ENCODE measurements at places on chromosomes 2 and 18.

DNA sequence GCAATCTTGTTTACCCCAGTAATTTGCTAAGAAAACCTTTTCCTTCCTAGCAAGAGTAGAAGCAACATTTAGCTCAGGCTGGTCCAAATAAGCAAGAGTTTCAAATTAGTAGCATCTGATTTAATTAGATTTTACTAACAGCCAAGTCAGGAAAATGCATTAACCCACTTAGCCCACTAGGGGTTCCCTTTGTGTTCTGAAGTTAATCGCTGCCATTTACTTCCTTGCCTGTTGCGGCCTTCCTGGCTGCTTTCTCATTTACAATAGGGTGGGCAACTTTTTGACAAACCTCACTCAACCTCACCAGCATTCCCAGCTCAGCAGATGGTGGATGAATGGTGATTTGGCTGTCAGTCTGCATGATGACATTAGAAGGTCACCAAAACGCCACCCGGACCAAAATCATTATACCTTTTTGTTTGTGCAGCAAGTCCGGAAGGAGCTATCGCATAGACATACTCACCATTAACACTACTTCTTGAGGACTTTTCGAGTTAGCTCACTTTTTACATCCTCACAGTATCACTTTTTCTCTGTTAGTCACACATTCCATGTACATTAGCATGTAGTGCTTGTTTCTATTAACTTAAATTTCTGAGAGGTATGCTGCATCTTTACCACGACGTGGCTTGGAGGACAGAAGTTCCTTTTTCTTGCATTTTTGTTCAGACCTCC, 101.5 kb upstream of the SETBP1 start:
- H3K27me3 ChIP-seq: no peaks in the 10 kb centered on the region
- no peaks in the 10 kb centered on the region for H3K36me3 ChIP-seq
- no peak for DNase-seq
- H3K4me3 ChIP-seq: no peak overlapping the region
- H3K4me1 ChIP-seq: no peaks in the 10 kb centered on the region

DNA sequence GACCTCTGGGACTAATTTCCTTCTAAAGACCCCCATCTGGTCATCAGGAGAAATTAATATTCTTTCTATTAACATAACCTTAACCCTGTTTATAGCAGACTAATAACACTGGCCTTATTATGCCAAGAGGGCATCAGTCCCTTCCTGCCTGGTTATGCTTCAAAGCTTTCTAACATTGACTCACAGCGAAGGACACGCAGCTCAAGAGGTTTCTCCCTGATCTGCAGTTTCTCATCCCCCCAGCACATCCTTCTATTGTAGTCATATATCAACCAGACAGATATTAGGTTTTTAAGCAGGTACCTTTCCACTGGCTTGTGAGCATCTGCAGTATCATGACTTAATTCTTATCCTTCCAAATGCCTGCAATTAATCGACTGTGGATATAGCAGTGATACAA, 100.0 kb upstream of the CXCR4 start:
- H3K27me3 ChIP-seq: no peaks in the 10 kb centered on the region
- H3K4me1 ChIP-seq: peaks cover 12% of the 10 kb centered on the region
- no peak overlapping the region for H3K4me3 ChIP-seq
- DNase-seq: no peak

DNA sequence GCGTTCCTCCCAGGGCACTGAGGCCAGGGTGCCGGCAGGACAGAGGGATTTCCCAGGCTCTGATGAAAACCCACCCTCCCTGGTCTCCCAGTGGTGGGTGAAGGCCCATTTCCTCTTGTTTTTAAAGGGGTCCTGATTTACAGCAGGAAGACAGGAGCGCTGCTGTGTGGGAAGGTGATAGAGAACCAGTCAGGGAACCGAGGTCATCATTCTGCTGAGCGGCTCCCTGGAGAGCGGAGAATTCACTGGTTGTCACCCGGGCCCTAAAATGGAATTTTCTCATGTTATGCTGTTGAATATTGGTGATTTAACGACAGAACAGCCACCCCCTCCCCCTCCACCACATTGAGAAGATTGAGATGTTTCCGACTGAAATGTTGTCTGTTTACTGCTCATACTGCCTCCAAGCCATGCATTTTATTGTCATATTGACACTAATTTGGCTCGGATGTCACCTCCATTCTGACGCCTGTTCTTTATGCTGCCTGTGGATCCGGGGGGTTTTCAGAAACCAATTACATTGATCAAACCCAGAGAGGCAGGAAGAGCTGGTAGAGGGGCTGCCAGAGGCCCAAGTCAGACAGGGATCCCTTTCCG, 225.2 kb downstream of the GLI2 start:
- H3K4me1 ChIP-seq: no peaks in the 10 kb centered on the region
- no peak overlapping the region for H3K4me3 ChIP-seq
- H3K36me3 ChIP-seq: no peaks in the 10 kb centered on the region
- DNase-seq: no peak
- no peaks in the 10 kb centered on the region for H3K27me3 ChIP-seq

- no peaks in the 10 kb centered on the region for H3K27me3 ChIP-seq
- no peak overlapping the region for H3K27ac ChIP-seq
- H3K4me1 ChIP-seq: no peaks in the 10 kb centered on the region
Measured at GRCh38 chr2:121690095-121690494, 40.8 kb upstream of the CLASP1 start.

- H3K36me3 ChIP-seq: no peaks in the 10 kb centered on the region
- H3K4me1 ChIP-seq: no peaks in the 10 kb centered on the region
- H3K27ac ChIP-seq: no peak overlapping the region
- DNase-seq: no peak
- no peak overlapping the region for H3K4me3 ChIP-seq
Measured at GRCh38 chr2:95300450-95300849, 3.3 kb downstream of the KCNIP3 start.

GRCh38 chr18:50716902-50717301, 102.9 kb downstream of the MRO start:
- H3K27me3 ChIP-seq: no peaks in the 10 kb centered on the region
- no peaks in the 10 kb centered on the region for H3K36me3 ChIP-seq
- no peak overlapping the region for H3K4me3 ChIP-seq
- H3K27ac ChIP-seq: no peak overlapping the region
- no peaks in the 10 kb centered on the region for H3K4me1 ChIP-seq

GRCh38 chr2:239727776-239728600, 297.2 kb downstream of the NDUFA10 start:
- H3K27ac ChIP-seq: no peak overlapping the region
- DNase-seq: no peak
- no peak overlapping the region for H3K4me3 ChIP-seq
- no peaks in the 10 kb centered on the region for H3K36me3 ChIP-seq
- H3K27me3 ChIP-seq: no peaks in the 10 kb centered on the region

- DNase-seq: no peak
- H3K4me1 ChIP-seq: no peaks in the 10 kb centered on the region
- no peak overlapping the region for H3K4me3 ChIP-seq
- H3K27ac ChIP-seq: no peak overlapping the region
Measured at GRCh38 chr2:153872311-153873051, 759 bp downstream of the GALNT13 start.

DNA sequence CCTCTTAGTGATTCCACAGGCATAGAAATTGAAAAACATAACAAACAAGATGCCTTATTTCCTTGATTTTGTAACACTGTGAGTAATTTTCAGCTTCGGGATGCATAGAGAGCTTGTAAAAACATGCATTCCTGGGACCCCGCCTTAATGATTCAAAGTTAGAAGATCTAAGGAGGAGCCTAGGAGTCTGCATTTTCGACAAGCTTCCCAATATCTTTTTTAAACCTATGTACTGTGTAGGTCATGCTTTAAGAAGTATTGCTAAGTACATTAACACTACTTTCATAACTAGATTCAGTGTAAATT, 109.8 kb upstream of the ZNF516 start:
- no peak overlapping the region for H3K4me3 ChIP-seq
- no peak overlapping the region for H3K27ac ChIP-seq

DNA sequence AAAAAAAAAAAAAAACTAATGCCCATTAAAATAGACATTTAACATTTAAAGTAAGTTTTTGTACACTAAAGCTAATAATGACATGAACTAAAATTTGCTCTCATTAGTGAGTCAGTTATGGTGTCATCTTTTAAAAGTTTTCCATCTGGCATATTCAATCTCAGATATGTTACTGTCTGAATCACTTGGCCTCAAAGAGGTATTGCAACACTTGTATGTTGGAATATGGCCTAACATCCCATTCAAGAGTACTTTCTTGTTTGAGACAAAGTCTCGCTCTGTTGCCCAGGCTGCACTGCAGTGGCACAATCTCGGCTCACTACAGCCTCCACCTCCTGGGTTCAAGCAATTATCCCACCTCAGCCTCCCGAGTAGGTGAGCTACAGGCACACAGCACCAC, 169.7 kb downstream of the TMEM163 start:
- H3K27me3 ChIP-seq: no peaks in the 10 kb centered on the region
- no peaks in the 10 kb centered on the region for H3K4me1 ChIP-seq
- H3K36me3 ChIP-seq: no peaks in the 10 kb centered on the region
- no peak for DNase-seq

DNA sequence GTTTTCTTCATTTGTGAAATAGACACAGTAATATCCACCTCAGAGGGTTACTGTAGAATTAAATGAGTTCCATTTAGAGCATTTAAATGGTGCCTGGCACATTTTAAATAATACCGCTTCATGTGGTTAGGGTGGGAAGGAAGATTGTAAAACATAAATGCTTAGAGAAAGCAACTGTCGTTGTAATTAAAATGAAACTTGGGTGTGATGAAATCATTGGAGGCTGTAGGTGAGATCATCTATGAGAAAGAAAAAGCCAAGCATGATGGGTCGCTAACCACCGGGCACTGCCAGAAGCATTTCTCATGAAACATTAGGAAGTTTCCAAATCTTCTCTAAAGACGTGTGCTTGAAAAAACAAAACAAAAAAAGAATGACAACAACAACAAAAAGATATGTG, 8.2 kb upstream of the SLC39A10 start:
- H3K4me3 ChIP-seq: no peak overlapping the region
- H3K27me3 ChIP-seq: no peaks in the 10 kb centered on the region
- H3K4me1 ChIP-seq: peaks cover 5% of the 10 kb centered on the region
- no peak overlapping the region for H3K27ac ChIP-seq
- H3K36me3 ChIP-seq: no peaks in the 10 kb centered on the region
- no peak for DNase-seq

DNA sequence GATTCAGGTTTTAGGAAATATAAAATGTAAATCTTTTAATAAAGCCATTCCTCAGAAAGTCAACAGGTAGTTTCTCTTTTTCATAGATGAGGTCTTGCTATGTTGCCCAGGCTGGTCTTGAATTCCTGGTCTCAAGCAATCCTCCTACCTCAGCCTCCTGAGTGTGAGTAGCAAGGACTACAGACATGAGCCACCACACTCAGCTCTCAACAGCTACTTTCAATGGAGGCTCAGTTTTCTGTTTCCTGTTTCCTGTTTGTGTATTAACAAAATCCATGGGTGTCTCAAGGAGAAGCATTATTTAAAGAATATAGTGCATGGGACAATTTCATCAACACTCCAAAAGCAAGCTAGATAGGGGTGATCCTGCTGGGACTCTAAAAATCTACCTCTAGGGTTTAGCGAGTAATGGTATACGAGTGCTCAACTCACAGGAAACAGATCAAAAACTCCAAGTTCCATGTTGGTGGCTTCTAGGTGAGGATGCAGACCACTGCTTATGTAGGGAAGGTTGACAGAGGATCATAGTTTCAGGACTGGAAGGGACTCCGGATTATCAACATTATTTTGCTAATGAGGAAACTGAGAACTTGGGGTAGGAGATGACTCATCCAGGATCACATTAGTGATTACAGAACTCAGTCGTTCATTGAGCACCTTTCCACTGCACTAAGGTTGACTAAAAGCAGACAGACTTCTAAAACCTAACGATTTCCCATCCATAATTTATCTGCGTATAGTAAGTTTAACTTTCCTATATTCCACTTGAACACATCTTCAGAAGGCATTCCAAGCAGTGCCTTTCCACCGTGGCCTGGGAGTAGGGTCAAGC, 61.7 kb upstream of the WIPF1 start:
- H3K36me3 ChIP-seq: no peaks in the 10 kb centered on the region
- H3K4me1 ChIP-seq: no peaks in the 10 kb centered on the region
- DNase-seq: no peak
- H3K27ac ChIP-seq: no peak overlapping the region
- H3K27me3 ChIP-seq: no peaks in the 10 kb centered on the region

GRCh38 chr2:138028538-138028937, 64.3 kb downstream of the HNMT start:
- H3K4me3 ChIP-seq: no peak overlapping the region
- H3K27ac ChIP-seq: no peak overlapping the region
- no peaks in the 10 kb centered on the region for H3K36me3 ChIP-seq
- H3K4me1 ChIP-seq: no peaks in the 10 kb centered on the region

- no peaks in the 10 kb centered on the region for H3K36me3 ChIP-seq
- no peaks in the 10 kb centered on the region for H3K27me3 ChIP-seq
- no peaks in the 10 kb centered on the region for H3K4me1 ChIP-seq
- DNase-seq: no peak
Measured at GRCh38 chr2:188235364-188235763, 56.3 kb upstream of the GULP1 start.

GRCh38 chr2:118492335-118492734, 355.1 kb downstream of the EN1 start:
- no peak for DNase-seq
- no peaks in the 10 kb centered on the region for H3K27me3 ChIP-seq
- no peak overlapping the region for H3K4me3 ChIP-seq
- no peaks in the 10 kb centered on the region for H3K36me3 ChIP-seq

DNA sequence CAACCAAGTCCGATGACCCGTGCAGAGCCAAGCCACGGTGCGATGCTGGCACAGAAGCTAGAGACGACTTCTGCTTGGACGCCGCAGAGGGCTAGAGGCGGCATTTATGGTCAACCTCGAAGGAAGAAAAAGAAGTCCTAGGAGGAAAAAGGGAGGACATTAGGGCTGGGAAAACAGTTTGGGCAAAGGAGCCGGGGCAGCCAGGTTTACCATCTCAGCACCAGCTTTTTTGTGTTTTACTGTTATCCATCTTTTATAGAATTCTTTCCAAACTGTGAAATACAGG, 643 bp upstream of the DTNB start:
- peak overlapping the region; percentile 65 for H3K4me3 ChIP-seq
- no peak overlapping the region for H3K27ac ChIP-seq
- H3K36me3 ChIP-seq: no peaks in the 10 kb centered on the region
- H3K27me3 ChIP-seq: no peaks in the 10 kb centered on the region

All from right lobe of liver (tissue), 6 donors.